ENCODE measurements at places on chromosomes 12 and 14.

DNA sequence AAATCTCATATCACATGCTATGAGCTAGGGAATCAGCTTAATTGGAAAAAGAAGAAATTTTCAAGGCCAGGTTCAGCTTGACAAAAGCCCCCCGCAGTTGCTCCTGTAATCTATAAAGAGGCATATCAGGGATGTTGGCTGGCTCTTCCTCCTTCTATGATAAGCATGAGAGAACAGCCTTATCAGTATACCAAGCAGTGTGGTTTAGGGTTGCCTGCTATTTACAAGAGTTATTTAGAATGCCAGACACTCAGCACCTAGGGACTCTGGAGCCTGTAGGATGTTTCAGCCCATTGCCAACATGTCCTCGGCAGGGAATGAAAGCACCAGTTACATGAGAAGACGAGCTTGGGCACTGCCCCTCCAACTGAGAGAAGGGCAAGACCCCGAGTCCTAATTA, 89.5 kb upstream of the TMPO start:
- no peaks in the 10 kb centered on the region for H3K36me3 ChIP-seq
- DNase-seq: no peak
- no peak overlapping the region for H3K4me3 ChIP-seq
- H3K27ac ChIP-seq: no peak overlapping the region

DNA sequence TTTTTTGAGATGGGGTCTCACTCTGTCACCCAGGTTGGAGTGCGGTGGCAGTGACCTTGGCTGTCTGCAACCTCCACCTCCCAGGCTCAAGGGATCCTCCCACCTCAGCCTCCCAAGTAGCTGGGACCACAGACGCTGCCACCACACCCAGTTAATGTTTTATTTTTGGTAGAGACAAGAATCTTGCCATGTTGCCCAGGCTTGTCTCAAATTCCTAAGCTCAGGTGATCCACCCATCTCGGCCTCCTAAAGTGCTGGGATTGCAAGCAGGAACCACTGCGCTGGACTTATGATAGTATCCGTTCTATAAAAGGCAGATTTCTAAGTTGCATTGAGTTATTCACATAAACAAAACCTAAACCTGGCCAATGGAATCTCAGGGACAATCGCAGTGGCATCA, 321.1 kb upstream of the PRICKLE1 start:
- no peak for DNase-seq
- no peak overlapping the region for H3K27ac ChIP-seq
- H3K4me3 ChIP-seq: no peak overlapping the region
- no peaks in the 10 kb centered on the region for H3K4me1 ChIP-seq
- no peaks in the 10 kb centered on the region for H3K36me3 ChIP-seq

DNA sequence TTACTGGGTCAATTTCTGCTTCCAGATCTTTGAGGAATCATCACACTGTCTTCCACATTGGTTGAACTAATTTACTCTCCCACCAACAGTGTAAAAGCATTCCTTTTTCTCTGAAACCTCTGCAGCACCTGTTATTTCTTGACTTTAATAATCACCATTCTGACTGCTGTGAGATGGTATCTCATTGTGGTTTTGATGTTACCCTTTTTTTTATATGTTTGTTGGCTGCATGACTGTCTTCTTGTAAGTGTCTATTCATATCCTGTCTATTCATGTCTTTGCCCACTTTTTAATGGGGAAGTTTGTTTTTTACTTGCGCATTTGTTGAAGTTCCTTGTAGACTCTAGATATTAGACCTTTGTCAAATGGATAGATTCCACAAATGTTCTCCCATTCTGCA, 324.9 kb downstream of the NAV3 start:
- no peaks in the 10 kb centered on the region for H3K27me3 ChIP-seq
- no peaks in the 10 kb centered on the region for H3K4me1 ChIP-seq
- no peak overlapping the region for H3K27ac ChIP-seq
- no peaks in the 10 kb centered on the region for H3K36me3 ChIP-seq
- no peak overlapping the region for H3K4me3 ChIP-seq

- H3K27me3 ChIP-seq: no peaks in the 10 kb centered on the region
- H3K4me1 ChIP-seq: peaks cover 32% of the 10 kb centered on the region
- DNase-seq: no peak
- H3K4me3 ChIP-seq: peak overlapping the region; percentile 99
- H3K27ac ChIP-seq: peak overlapping the region; percentile 63
Observed at GRCh38 chr14:74085828-74086227, 1.1 kb downstream of the LIN52 start.

DNA sequence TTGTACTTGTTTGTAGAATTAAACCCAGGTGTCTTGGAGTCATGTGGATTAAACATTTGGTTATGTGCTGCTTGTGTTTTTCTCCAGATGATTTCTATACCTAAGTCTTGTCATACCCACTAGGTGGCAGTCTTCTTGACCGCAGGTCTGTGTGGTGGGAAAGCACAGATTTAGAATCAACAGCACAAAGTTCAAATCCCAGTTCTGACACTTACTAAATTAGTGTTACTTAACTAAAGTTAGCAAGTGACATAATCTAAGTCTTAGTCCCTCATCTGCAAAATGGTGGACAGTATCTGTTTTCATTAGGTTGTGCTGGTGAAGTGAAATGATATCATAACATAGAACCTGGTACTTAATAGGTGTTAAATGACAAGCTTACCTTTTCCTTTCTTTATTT, 151.0 kb upstream of the ARHGAP5 start:
- H3K36me3 ChIP-seq: no peaks in the 10 kb centered on the region
- DNase-seq: no peak
- H3K4me1 ChIP-seq: peaks cover 17% of the 10 kb centered on the region
- H3K27ac ChIP-seq: no peak overlapping the region
- no peaks in the 10 kb centered on the region for H3K27me3 ChIP-seq

DNA sequence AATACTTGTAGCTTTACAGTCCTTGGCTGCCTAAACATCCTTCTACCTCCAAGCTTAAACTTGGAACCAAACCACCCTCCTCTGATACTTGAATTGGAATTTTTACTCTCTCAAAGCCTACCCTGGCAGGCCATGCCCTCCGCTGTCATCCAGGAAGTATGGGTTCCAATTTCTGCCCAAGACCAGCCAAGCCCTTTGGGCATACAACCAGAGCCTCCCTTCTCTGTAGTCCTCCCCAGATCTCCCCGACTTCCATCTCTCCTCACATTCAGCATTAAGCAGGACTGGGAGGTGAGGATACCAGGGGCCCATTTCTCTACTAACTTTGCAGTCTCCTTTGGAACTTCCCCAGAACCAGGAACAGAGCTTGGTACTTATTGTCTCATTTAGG, 369 bp upstream of the DHH start:
- H3K27me3 ChIP-seq: peaks cover 53% of the 10 kb centered on the region
- peaks cover 51% of the 10 kb centered on the region for H3K4me1 ChIP-seq
- peak overlapping the region; percentile 72 for H3K4me3 ChIP-seq
- DNase-seq: no peak
- no peak overlapping the region for H3K27ac ChIP-seq
- peaks cover 3% of the 10 kb centered on the region for H3K36me3 ChIP-seq

GRCh38 chr14:104820669-104821228, 19.8 kb downstream of the ZBTB42 start:
- H3K4me3 ChIP-seq: peak overlapping the region; percentile 66
- H3K36me3 ChIP-seq: peaks cover 7% of the 10 kb centered on the region

GRCh38 chr12:67760586-67761275, 112.2 kb downstream of the DYRK2 start:
- no peak for DNase-seq
- H3K4me3 ChIP-seq: no peak overlapping the region
- H3K27me3 ChIP-seq: no peaks in the 10 kb centered on the region

GRCh38 chr14:22552001-22552826, 36.8 kb downstream of the DAD1 start:
- peaks cover 30% of the 10 kb centered on the region for H3K4me1 ChIP-seq
- no peaks in the 10 kb centered on the region for H3K27me3 ChIP-seq
- no peaks in the 10 kb centered on the region for H3K36me3 ChIP-seq

DNA sequence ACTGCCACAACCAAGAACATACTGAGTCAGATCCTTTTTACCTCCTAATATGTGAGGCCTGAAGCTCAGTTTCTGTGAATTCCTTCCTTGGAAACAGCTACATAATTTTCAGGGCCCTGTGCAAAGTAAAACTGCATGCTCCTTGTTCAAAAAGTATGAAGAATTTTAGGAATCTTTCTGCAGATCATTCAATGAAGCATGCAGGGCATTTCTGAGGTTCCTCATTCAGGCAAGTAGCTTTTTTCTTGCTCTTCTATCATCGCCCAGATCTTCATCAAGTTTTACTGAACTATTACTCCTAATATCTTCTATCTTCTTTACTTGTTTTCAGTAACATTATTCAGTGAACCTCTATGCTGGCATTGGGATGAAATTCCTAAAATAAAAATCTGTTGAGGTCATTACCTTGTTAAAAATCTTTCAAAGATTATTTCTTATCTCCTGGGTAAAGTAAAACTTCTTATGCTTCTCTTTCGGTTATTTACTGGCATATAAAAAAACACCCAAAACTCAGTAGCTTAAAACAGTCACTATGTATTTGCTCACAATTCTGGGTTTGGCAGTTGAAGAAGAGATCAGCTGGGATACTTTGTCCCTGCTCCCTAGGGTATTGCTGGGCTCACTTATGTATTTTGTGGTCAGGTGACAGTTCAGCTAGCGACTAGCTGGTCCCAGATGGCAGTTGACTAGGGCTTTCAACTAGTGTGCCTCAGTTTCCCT, 42.6 kb upstream of the KRR1 start:
- no peak overlapping the region for H3K4me3 ChIP-seq
- H3K27ac ChIP-seq: no peak overlapping the region
- H3K27me3 ChIP-seq: no peaks in the 10 kb centered on the region
- H3K36me3 ChIP-seq: no peaks in the 10 kb centered on the region

GRCh38 chr12:131795690-131796410, 32.3 kb upstream of the MMP17 start:
- no peak for DNase-seq
- H3K36me3 ChIP-seq: peaks cover 25% of the 10 kb centered on the region
- H3K4me1 ChIP-seq: peaks cover 15% of the 10 kb centered on the region
- H3K4me3 ChIP-seq: no peak overlapping the region
- H3K27me3 ChIP-seq: no peaks in the 10 kb centered on the region

GRCh38 chr12:131749618-131750315, 38.9 kb downstream of the SFSWAP start:
- peaks cover 40% of the 10 kb centered on the region for H3K36me3 ChIP-seq
- peaks cover 7% of the 10 kb centered on the region for H3K4me1 ChIP-seq
- H3K27me3 ChIP-seq: no peaks in the 10 kb centered on the region
- H3K27ac ChIP-seq: peak overlapping the region; percentile 35

GRCh38 chr12:41250748-41251147, 62.6 kb downstream of the PDZRN4 start:
- H3K27me3 ChIP-seq: no peaks in the 10 kb centered on the region
- no peaks in the 10 kb centered on the region for H3K4me1 ChIP-seq
- DNase-seq: no peak
- no peak overlapping the region for H3K27ac ChIP-seq

- H3K36me3 ChIP-seq: peaks cover under 1% of the 10 kb centered on the region
- no peak overlapping the region for H3K4me3 ChIP-seq
- DNase-seq: no peak
- no peak overlapping the region for H3K27ac ChIP-seq
- H3K4me1 ChIP-seq: no peaks in the 10 kb centered on the region
Observed at GRCh38 chr12:22447223-22447622, 97.1 kb downstream of the C2CD5 start.

DNA sequence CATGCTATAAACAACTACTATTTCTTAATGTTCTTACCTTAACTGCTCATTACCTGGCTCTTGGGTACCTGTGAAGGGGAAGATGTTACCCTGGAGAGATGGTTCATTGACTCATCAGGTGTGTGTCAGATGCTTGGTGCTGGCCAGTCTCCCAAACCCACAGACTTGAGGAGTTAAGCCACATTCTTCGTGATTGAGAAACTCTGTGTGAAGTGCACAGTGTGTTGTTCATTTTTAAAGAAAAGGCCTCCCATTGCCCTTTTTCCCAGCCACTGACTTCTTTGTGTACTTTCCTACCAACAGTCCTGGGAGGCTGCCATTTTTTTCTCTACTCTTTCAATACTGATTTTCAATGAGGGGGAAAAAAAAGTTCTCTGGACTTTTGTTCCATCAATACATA, 3.2 kb downstream of the MGST1 start:
- peaks cover 65% of the 10 kb centered on the region for H3K4me1 ChIP-seq
- H3K4me3 ChIP-seq: peak overlapping the region; percentile 96
- H3K27me3 ChIP-seq: no peaks in the 10 kb centered on the region
- DNase-seq: no peak
- peaks cover 18% of the 10 kb centered on the region for H3K36me3 ChIP-seq

GRCh38 chr14:68380329-68380741, 412.5 kb downstream of the ZFP36L1 start:
- H3K27ac ChIP-seq: no peak overlapping the region
- peaks cover 74% of the 10 kb centered on the region for H3K4me1 ChIP-seq
- no peak overlapping the region for H3K4me3 ChIP-seq
- DNase-seq: no peak

DNA sequence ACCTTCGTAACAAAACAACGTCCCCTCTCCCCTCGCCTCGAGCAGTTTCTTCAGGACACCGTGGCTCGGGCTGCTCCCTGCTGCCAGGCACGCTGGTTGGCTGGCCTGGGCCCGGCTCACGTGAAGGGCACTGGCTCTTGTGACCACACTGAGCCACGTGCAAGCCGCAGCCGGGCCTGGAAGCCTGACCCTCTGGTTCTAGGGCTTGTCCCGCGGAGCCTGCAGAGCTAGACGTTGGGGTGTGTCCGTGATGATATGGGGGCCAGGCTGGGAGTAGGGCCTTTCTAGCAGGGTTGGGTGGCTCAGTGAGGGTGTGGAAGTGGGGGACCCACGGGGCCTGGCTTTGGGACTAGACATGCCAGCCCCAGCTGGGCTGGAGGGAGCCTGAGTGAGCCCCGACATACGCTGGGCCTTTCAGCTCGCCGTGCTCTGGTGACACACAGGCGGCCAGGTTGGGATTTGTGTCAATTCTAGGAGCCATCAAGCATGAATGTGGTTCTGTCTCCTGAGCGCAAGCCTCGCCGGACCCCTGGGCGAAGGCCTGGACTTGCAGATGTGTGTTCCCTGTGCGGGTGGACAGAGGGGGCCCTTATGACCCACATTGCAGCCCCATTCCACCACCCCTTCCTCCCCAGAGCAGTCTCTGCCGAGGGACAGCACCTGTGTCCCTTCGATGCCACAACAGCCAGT, 13.6 kb upstream of the AMN start:
- H3K27me3 ChIP-seq: no peaks in the 10 kb centered on the region
- H3K27ac ChIP-seq: peak overlapping the region; percentile 95
- DNase-seq: no peak
- H3K4me3 ChIP-seq: no peak overlapping the region
- H3K36me3 ChIP-seq: peaks cover 22% of the 10 kb centered on the region

DNA sequence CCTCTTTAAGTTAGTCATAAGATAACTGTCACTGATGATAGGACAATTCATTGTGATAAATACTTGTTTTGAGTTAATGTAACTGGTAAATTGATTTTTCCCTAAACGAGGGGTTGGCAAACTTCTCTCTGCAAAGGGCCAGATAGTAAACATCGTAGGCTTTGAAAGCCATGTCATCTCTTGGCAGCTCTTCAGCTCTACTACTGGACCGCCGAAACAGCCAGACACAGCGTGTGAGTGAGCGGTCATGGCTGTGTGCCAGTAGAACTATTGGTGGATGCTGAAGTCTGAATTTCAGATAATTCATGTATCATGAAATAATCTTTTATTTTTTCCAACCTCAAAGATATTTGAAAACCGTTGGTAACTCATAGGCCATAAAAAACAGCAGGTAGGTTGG, 9.9 kb downstream of the PIWIL1 start:
- peaks cover 18% of the 10 kb centered on the region for H3K27me3 ChIP-seq
- no peak overlapping the region for H3K4me3 ChIP-seq

- H3K4me1 ChIP-seq: no peaks in the 10 kb centered on the region
- no peak for DNase-seq
- no peaks in the 10 kb centered on the region for H3K36me3 ChIP-seq
- no peak overlapping the region for H3K27ac ChIP-seq
Observed at GRCh38 chr12:102800565-102800964, 116.5 kb downstream of the PAH start.
